ENCODE measurements at places on chromosomes 6 and 20.
A peak's percentile ranks its signal among the peaks of the same experiment; 100 is the strongest.

DNA sequence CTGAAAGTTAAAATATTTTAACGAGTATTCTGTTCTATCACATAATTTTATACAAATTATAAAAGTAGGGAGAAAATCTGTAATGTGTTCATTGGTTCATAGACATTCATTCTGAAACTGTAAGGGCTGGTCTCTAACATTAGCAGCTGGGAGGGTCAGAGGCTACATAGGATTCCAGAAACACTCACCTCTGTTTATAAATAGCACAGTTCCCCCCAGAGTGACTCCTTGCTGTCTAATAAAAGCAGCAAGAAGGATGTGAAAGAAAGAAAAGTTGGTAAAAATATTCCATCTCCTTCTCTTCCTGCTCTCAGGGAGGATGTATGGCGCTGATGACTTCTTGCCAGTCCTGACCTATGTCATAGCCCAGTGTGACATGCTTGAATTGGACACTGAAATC lies 25.3 kb upstream of the NAA20 start:
- no peak for DNase-seq

DNA sequence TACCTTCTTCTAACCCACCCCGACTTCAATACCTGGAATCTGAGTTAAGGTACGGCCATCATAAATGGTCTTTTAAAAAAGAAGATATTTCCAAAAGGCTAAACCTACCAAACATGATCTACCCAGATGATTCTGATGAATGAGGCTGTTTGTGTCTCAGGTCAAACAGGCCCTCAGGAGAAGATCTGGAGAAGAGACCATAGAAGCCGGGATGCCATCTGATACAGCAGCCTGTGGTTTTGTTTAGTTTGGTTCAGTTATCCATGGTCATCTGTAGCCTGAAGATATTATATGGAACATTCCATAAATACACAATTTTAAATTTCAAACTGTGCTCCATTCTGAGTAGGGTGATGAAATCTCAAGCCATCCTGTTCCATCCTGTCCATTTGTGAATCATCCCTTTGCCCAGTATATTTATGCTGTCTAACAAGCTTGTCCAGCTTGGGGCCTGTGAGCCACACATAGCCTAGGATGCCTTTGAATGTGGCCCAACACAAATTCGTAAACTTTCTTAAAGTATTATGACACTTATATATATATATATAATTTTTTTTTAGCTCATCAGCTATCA lies 4.0 kb upstream of the CAP2 start:
- DNase-seq = no peak

GRCh38 chr6:154719433-154719832 lies 13.8 kb upstream of the SCAF8 start:
- no peak for DNase-seq

- no peak for DNase-seq
Measured at GRCh38 chr6:80674669-80675068, 568.2 kb downstream of the BCKDHB start.

DNA sequence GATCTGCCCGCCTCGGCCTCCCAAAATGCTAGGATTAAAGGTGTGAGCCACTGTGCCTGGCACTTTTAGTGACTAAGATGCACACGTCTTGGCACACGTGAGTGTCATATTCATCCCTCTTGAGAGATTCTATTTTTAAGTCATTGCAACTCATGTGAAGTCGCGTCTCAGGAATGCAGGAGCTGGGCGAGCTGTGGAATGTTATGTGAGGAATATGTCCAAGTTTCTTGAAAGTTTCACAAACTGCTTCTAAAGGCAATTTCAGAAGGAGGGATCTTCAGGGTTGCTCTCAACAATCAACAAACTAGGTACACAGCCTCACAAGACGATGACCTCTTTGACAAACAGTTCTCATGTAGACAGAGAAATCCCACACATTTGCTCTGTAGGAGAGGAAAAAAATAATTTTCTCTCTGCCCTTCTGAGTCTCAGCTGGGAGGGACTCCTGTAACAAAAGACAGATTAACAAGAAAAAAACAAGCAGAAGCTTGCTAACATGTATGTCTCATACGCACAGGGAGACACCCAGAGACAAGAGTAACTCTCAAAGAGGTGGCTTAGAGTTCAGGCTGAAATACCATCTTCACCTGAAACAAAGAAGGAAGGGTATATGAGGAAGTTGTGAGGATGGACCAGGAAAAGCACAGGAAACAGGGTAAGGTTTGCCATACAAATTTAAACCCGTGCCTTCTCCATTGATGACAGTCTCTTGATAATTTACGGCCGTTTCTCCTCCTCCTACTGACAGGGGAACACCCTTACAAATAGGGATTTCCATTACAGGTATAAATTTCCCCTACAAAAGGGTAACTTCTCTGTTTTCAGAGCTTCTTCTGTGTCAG lies 45.3 kb upstream of the FAM50B start:
- no peak for DNase-seq

GRCh38 chr6:11083491-11083890 lies 10.1 kb upstream of the SMIM13 start:
- no peak for DNase-seq

- DNase-seq = no peak
Measured at GRCh38 chr20:51116765-51117686, 94.1 kb upstream of the KCNG1 start.

DNA sequence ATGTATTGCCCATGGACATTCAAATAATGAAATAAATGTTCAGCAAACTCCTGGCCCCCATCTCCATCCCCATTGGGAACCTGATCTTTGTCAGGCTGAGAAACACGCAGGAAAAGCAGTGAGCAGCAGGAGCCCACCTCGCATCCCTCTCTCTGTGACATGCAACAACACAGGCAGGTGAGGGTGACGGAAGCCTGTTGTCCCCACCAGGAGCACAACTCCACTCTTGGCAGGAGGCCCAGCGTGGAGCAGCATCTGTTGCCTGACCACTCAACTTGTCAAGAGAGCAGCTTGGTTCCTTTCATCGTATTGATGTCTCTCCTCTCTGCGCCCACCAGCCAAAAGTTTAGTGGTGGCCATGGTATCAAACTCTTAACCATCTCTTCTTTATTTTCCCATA lies 586.9 kb upstream of the ARID1B start:
- no peak for DNase-seq

- no peak for DNase-seq
Measured at GRCh38 chr6:1231941-1232340, 80.0 kb upstream of the FOXQ1 start.

DNA sequence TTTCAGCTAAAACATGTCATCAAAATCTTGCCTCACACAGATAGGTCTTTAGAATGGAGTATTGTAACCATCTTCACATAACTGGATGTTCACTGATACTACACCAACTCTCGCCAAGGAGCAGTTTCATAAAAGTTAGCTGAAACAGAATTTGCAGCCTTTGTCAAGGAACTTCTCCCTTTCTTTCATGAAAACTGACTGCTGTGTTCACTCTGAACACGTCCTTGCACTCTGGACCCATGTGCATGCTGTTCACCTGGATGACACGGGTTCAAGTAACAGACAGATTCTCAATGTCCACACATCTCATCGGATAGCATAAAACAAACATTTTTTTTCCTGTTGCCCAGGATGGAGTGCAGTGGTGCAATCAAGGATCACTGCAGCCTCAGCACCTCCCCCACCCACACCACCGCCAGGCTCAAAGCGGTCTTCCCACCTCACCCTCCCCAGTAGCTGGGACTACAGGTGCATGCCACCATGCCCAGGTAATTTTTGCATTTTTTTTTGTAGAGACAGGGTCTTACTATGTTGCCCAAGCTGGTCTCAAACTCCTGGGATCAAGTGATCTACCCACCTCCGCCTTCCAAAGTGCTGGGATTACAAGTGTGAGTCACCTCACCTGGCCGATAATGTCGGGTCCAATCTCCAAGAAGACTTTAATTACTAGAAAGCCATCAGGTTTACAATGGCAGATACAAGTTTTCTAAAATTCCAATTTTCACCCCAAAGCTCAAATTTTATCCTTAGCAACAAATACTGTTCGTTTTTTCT lies 9.4 kb downstream of the DIDO1 start:
- no peak for DNase-seq

GRCh38 chr6:9272671-9273070 lies 837.3 kb upstream of the SLC35B3 start:
- DNase-seq = no peak

DNA sequence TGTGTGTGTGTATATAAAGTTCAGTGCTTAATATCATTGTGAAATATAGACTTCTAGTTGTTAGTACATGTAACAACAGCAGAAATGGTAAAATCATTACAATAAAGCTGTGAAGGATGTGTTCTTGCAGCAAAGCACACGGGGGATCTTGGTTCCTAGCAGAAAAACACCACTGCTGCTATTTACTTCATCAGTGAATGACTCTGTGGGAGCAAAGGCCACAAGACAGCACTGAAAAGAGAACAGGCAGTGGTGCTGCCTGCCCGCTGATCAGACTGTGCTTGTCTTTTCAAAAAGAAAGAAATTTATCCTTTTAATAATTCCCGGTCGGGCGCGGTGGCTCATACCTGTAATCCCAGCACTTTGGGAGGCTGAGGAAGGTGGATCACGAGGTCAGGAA lies 689.9 kb upstream of the CITED2 start:
- DNase-seq = no peak

DNA sequence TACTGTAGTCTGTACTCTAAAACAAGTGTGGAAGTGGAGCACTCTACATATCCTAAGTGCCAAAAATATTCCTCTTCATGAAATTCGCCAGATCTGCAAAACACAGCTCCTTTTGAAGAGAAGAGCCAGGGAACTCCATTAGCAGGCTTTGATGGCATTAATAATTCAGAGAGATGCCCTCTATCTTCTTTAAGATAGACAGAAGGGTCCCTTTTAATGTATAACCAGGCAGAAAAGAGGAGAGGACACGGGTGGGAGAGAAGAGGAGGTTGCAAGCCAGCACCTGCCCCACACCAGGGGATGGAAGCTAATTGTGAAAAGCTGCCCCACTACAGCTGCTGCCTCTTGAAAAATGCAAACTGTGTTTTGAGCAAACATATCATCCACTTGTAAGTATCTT lies 3.7 kb upstream of the RFPL4B start:
- DNase-seq = no peak

DNA sequence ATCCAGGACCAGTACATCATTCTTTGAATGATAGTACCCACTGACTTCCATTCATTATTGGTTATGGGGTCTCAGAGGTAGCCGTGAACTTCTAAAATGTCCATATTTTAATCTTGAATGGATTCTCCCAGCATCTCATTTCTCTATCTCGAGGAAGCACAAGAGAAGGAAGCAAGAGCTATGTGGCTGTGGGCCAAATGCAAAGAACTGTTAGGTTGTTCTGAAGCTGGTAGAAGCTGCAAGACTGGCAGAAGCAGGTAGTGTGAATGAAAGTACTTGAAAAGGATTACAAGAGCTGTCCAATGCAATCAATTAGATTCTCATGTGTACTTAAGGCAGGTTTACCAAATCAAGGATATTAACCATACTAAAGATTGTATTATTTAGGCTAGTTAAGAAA lies 1131.8 kb downstream of the GRIK2 start:
- DNase-seq = no peak

- no peak for DNase-seq
Measured at GRCh38 chr6:38057994-38058393, 238.5 kb downstream of the ZFAND3 start.

DNA sequence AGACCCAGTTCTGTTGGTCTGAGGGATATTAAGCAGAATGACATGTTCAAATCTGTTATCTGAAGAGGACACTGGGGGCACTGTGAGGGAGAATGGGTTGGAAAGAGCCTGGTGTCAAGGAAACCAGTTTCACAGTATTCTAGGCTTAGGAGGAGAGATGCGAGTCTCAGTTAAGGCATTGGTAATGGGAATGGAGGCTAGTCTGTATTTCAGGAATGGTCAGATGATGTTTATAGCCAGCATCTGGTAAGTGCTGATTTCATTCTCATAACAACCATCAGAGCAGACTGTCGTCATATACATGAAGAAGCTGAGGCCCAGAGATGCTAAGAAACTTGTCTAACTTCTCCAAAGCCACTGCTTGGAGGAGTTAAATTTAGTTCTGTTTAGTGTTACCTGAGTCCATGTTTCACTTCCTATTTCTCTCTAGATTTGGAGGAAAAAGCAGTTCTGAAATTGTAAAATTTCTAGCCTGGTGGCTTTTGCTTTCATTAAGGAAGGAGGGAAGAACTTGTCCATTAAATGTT lies 242.0 kb downstream of the ARID1B start:
- DNase-seq = no peak

DNA sequence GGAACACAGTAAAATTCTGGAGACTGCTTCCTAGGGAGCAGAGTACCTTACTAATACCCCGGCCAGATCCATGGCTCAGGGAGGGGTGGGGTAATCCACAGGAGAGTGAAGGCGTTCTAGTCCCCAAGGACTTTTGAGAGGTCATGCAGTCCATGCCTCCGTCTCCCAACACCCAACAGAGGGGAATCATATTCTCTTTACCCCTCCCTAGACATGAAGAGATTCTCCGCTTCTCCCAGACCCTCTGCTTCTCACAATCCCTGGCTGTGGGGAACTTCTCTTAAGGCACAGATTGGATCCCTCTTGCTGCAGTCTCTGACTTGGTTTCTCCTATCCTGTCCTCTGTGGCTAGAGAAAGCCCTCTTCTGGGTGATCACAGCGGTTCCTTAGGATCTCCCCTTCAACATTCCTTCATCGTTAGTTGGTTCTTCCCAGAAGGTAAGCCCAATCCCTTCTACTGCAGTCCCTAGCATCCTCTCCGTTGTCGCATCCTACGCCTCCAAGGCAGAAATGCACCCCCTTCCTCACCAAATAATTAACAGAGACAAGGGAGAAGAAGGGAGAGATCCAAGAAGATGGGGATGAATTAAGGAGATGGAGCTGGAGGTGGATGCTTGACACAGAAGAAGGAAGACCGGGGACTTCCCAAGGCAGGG lies 562 bp downstream of the GGT7 start:
- no peak for DNase-seq

DNA sequence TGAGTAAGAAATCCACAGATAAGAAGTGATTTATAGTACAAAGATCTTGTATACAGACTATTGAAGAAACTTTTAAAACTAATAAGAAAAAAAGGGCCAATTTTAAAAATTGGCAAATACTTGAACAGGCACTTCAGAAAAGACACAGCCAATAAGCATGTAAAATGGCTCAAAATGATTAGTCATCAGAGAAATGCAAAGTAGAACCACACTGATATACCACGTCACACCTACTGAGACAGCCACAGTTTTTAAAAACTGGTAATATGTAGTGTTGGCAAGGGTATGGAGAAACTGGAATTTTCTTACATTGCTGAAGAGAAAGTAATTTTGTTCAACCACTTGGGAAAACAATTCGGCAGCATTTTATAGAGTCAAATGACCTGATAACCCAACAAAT lies 488.9 kb upstream of the HTR1E start:
- no peak for DNase-seq

DNA sequence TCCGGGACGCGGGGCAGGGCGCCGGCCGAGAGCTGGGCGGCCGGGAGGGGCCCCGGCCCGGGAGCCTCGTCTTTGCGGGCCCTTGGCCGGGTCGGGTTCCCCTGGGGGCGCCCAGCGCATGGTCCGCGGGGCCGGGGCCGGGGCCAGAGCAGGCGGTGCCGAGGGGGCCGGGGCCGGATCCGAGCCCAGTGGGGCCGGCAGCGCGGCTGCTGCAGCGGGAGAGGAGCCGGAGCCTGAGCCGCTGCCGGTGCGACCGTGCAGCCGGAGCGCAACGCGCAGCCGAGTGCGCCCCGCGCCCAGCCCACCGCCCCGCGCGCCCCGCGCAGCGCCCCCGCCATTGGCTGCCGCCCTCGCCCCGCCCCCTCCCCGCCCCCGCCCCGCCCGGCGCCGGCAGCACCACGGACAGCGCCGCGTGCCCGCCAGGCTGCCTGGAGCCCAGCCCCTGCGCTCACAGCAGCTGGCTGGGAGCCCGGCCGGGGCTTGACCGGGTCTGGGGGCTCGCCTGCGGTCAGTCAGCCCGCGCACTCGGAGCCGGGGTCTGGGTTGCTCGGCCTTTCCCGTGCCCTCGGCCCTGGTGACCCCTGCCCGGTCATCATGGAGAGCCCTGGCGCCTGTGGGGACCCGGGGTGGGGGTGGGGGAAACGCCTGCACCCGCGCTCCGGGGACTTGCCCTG lies at the start of gene HRH3:
Gene HRH3, minus strand, starts transcription at position 287 of the 674 bp plus-strand sequence. CDS start 308 bp downstream, outside the sequence.
- DNase-seq = peak; percentile 66
